ENCODE measurements at places on chromosomes 3 and 15.

DNA sequence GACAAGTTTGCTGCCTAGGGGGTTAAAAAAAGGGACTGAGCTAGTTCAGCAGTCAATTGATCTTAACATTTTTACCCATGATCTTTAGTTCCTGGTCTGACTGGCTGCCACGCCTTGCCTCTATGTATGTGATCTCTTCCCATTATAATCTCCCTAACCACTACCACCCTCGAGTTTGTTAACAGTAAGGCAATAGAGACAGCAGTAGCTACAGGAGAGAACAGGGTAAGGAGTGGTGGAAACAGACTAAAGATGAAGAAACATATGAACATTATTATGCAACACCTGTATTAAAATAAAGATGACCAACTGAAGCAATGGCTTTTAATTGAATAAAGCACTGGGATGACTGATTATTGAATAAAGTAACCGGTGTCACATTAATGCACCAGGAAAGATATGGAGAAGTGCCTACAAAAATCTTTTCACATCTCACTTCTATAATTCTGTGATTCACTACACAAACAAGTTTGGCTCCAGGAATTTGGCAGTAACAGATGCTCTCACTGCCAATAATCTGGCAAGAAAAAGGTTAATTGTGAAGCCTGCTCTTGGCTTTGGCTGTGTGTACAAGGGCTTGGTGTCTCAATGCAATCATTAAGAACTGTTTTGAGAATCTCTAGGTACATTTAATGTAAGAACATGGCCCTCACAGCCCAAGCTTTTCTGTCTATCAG lies 95.7 kb downstream of the HHLA2 start:
- DNase-seq = no peak

- DNase-seq = no peak
Measured at GRCh38 chr3:136620436-136620835, 131.7 kb downstream of the STAG1 start.

DNA sequence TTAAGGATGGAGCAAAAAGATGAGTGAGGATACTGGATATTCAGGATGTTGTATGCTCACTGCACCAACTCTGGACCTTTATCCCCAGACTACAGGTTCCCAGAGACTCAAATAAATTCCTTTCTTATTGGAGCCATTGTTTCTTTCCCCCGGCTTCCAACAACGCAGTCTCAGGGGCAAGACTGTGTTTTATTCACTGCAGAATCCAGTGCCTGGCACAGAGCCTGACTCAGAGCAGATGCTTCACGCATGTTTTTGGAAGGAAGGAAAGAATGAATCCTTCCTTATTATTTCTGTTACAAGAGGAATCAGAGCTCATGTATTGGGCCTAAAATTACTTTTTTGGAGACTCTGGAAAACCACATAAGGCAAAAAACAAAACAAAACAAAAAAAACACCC lies 96.0 kb upstream of the VGLL4 start:
- DNase-seq = no peak

DNA sequence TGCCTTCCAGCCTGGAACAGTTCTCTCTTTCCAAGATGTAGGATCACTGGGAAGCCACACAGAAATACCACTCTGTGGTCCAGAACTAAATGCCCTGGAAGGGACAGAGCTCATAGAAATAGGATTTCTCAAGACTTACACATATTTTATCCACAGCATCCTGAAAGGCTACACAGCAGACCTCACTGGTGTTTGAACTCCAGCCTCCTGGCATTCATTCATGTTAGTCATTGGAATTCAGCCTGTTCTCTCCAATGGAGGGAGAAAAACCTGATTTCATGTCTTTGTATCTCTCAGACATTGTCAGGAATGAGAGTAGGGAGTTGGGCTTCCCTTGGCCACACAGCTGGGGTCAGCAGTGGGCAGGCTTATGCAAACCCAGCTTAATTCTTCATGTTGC lies 121.1 kb upstream of the PPP2R3A start:
- DNase-seq = no peak

DNA sequence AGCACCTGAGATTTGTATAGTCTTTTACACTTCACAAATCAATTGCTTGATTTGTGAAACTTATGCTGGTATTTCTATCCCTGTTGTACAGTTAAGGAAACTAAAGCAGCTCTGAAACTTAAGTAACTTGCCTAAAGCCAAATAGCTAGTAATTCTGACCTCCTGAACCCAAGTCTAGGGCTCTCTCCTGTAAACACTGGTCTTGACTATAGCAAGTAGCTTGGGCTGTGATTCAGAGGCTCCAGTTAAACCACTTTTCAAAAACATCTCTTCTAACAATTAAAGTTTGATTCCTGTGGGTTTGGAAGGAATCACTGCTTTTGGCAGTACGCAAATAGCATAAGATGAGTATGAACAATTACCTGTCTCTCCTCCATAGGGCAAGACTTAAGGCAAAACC lies 18.5 kb upstream of the CMTM8 start:
- no peak for DNase-seq

DNA sequence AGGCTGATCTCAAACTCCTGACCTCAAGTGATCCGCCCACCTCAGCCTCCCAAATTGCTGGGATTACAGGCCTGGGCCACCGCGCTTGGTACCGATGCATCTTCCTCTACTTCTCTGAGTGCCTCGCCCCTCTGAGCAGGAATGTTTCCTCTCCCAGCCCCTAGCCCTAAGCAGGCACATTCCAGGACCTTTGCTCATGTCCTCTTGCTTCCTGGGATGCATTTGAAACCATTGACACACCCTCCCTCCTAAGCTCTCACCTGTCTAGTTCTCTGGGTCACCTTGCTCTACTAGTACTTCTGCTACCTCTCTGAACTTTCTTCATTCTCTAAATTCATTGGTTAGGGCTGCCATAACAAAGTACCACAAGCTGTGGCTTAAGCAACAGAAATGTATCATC lies 17.9 kb upstream of the UACA start:
- no peak for DNase-seq

DNA sequence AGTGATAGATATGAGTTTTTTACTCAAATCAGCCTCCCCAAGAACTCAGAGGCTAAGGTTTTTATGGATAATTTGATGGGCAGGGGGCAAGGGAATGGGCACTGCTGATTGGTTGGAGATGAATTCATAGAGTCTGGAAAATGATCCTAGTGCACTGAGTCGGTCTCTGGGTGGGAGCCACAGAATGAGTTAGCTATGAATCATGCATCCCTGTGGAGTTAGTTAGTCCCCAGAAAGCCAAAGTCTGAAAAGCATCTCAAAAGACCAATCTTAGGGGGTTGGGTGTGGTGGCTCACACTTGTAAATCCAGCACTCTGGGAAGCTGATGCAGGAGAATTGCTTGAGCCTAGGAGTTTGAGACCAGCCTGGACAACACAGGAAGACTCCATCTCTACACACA lies 516.1 kb downstream of the AGBL1 start:
- no peak for DNase-seq

- no peak for DNase-seq
Measured at GRCh38 chr3:66366747-66367146, 134.1 kb downstream of the LRIG1 start.

GRCh38 chr3:11618904-11619303 lies 24.8 kb downstream of the VGLL4 start:
- DNase-seq = no peak

DNA sequence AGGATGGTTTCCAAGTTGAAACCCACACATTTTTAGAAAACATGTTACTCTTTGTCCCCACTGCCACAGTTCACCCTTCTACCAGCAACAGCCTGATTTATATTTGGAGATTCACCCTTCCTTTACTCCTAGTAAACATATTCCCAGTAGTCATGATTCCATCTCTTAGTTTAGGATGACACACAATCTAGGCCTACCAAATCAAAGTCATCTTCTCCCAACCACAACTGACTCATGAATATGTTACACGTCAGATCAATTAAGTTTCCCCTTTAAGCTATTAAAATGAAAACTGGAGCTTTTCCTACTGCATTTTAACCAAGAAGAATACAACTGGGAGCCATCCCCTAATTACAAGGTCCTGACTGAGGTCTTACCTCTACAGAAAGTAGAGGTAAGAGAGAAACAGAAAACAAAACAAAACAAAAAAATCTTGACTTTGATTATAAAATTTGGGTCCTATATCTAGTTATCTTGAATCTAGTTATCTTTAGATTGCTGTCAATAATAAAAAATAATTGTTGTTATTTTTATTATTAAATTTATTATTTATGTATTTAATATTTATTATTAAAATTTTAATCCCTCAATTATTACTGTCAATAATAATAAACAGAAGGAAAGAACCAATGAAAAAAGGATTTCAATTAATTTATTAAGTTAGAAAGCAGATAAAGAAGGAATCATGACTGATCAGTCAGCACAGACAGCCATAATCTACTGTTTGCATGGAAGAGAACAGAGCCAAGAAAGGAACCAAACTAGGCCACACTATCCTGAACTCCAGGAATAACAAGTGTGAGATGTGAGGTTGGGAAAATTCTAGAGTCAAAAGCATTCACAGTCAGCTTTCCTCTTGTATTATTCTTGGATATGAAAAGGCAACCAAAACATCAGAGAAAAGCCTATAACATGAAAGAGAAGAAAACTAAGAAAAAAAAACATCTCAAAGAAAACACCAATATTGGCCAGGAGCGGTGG lies 12.5 kb downstream of the DPH6 start:
- DNase-seq = no peak

DNA sequence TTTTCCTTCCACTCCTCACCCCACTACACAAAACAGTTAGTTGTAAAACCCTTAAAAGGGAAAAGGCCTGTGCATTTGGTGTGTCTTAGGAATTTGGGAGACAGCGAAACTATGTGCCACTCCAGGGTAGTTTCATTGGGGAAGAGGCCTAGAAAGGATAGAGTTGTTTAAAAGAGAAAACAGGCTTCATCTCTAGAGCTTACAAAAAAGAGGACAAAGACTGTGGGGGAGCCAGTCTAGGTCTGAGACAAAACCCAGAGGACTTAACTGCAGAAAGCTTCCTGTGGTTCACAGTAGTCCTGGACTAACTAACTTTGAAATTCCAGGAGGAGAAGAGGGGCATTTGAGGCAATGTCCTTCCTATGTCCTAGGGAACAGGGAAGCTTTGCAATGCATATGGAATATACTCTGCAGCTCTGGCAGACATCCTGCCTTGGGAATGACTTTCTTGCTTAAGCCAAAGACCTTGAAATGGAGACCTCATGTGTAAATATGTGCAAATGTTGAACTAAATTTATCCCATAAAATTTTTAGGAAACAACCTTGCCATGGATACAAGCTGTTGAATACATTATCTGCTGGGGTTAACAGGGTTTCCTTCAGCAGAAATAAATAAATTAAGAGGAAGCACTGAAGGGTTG lies 159.4 kb downstream of the LSAMP start:
- DNase-seq = no peak

DNA sequence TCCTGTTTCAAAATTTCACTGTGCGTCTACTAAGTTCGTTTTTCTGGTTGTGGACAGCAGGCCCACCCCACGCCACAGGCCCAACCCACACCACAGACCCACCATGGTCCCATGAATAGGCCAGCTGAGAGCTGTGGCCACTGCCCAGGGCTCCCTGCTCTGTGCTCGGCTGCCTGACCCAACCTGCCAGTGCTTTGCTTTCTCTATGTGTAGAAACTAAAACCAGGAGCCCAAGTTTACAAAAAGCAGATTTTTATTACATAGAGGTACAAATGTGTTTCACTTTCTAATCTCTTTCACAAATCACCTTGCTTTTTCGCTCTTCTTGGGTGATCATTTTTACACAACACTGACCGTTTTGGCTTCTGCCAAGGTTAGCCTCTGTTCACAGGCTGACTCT lies 69.1 kb downstream of the HERC2 start:
- DNase-seq = no peak

DNA sequence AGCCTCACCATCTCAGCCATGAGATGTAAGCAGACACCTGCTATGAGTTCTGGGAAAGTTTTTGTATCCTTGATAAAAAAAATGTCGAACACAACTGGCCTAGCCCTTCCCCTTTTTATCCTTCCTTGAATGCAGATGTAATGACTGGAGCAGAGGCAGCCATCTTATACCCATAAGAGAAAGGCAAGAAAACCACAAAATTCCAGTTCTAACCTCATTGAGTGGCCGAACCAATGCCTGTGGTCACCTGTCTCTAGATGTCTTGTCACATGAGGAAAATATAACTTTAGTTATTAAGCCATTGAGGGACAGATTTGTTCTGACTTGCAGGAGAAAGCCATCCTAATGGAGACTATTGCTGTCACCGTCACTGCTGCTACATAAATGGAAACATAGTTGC lies 80.4 kb upstream of the SLC6A6 start:
- DNase-seq = no peak

- no peak for DNase-seq
Measured at GRCh38 chr3:34073111-34073510, 274.7 kb downstream of the PDCD6IP start.

DNA sequence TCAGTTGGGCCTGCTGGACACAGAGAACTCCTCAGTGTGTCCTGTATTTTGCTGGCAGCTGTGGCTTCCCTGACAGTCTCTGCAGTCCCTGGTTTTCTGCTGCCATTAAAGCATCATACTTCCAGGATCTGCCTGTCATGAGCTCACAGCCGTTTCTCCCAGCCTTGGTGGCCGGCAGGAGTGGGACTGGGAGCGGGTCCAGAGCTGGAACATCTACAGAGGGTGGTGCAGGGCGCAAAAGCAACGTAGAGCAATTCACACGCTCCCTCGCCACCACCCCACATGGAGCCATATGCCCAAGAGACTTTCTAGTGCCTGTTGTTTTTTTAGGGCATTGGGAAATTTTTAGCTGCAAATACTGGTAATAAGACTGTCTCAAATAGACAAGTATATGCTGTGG lies 33.6 kb downstream of the ABTB1 start:
- DNase-seq = no peak

GRCh38 chr3:151201051-151201730 lies 1.8 kb downstream of the GPR171 start:
- no peak for DNase-seq

DNA sequence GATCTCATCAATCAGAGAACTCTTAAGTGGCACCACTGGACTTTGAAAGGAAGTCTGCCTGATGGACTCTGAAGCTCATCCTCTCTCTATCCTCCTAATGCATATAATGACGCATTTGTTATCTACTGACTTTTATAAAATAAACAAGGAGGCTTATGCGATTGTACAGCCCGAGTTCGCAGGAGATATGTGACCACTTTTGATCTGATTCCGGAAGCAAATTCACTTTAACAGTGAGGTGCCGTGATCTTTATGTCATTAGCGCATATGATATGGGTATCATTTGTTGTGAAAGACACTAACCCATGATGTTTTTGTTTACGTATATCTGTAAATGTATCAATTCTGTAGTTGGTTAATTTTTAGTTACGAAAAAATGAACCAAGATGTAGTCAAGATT lies 427 bp upstream of the RNF111 start:
- DNase-seq = no peak

DNA sequence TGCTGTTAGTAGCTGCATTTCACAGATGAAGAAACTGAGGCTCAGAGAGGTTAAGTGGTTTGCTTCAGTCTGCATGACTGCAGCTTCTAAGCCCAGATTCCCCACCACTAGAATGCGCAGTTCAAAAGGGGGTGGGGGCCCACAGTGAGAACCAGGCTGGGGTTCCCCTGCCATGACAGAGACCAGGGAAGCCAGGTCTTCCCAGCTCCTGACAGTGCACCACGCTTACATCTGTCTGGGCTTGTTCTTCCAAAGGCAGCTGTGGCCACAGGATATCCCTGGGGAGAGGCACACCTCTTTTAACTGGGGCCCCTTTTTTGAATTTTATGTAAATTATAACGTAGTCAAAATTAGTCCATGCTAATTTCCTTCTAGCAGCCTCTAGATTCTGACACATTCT lies 5.3 kb downstream of the PLEKHO2 start:
- no peak for DNase-seq
